KBM-7 (cell line): ENCODE measurements at places on chromosomes 6 and 20.

GRCh38 chr6:57432157-57432556 lies 114.7 kb downstream of the PRIM2 start:
- no peak for DNase-seq

- DNase-seq, result no peak
These were observed 401.8 kb downstream of the PREX1 start for GRCh38 chr20:48425817-48426612.

DNA sequence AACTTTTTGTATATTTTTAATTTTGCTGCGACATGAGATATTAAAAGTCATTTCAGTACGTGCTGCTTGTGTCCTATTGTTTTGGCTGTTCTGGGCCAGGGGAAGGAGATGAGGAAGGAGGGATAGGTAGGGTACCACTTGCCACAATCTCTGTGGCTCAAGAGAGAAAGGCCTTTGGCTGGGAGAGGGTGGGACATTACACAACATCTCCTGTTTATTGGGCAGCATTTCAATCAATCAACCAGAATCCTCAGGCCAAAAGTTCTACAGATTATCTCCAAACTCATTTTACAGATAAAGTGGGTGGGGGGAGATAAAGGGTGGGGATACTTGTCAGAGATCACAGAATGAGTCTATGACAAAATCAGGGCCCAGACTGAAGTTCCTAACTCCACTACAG lies 6.9 kb upstream of the CCM2L start:
- no peak for DNase-seq

DNA sequence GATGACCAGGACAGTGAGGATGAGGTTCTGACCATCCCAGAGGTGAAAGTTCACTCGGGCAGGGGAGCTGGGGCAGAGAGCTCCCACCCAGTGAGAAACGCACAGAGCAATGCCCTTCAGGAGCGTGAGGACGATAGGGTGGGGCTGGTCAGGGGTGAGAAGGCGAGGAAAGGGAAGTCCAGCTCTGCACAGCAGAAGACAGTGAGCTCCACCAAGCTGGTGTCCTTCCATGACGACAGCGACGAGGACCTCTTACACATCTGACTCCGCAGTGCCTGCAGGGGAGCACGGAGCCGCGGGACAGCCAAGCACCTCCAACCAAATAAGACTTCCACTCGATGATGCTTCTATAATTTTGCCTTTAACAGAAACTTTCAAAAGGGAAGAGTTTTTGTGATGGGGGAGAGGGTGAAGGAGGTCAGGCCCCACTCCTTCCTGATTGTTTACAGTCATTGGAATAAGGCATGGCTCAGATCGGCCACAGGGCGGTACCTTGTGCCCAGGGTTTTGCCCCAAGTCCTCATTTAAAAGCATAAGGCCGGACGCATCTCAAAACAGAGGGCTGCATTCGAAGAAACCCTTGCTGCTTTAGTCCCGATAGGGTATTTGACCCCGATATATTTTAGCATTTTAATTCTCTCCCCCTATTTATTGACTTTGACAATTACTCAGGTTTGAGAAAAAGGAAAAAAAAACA lies 16.6 kb upstream of the SLC22A1 start:
- no peak for DNase-seq

- no peak for DNase-seq
These were observed 46.3 kb downstream of the TULP4 start for GRCh38 chr6:158358450-158359077.
